Mucosa of descending colon (tissue), 3 donors: ENCODE measurements at places on chromosomes 5 and 9.
A peak's percentile ranks its signal among the peaks of the same experiment; 100 is the strongest.

DNA sequence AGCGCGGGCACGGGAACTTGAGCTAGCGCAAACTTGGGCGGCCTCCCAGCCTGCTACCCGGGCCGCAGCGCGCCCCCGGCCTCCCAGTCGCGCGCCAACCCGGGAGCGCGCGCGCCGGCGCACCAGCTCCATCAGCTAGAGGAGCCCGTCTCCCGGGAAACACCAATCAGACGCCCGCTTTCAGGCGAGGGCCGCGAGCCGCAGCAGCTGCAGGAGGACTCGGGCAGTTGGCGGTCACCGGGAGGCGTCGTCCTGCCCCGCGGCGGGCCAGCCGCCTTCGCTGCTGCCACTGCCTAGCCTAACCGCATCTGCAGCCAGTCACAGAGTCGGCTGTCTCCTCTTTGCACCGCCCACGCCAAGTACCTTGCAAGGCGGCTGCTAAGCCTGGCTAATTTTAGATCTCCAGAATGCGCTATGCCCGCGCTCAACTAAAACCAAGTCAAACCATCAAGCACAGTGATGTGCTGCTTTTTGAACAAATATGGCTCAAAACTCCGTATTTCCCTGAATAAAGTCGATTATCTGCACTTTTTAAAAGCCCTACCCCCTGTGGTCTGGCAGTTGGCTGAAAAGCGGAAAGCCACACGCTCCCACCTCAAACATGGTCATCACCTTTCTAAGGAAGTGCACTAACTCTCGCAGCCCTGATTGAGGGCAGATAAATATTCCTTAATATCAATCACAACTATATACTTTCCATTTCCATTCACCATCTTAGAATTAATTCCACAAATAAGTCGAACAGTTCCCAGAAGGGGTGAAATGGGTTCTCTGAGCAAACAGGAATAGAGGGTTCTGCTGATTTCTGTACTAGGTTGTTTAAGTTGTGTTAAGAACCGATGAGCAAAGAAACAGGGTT is 221.8 kb downstream of the MEF2C start:
- peak; percentile 51 for DNase-seq

- DNase-seq, result no peak
Measured at GRCh38 chr5:11955331-11955730, 51.1 kb upstream of the CTNND2 start.

DNA sequence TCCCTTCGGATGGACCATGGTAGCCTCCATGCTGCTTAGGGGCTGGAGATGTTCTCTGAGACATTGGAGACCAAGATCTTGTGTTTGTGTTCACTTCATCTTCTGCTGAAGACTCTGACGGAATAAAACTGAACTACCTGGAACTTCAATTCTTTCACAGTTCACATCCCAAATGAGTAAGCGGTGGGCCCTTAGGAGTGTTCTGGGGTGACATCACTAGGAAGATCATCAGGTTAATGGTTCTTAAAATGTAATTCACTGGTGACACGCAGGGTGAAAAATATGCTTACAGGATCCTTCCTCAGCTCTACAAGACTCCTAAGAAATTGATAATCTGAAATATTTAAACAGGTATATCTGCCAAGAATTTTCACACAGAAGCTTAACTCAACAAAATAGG is 561.5 kb downstream of the SEMA5A start:
- no peak for DNase-seq

DNA sequence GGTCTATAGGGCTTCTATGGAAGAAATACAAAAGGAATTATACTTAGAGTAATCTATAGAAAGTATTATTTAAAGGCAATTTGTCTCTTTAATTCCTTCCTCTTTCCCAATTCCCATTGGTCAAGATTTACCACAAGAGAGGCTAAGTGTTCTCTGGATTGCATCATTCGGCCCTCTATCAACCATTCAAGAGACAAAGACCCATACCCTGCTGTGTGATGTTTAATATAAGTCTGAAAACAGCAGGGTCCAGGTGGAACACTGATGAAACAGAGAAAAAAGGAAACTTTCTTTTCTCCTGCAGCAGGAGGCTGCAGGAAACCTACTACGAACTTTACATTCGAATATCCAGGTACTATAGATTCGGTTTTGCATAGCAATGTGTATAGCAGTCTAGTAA is 323.4 kb downstream of the CHSY3 start:
- DNase-seq, result no peak

DNA sequence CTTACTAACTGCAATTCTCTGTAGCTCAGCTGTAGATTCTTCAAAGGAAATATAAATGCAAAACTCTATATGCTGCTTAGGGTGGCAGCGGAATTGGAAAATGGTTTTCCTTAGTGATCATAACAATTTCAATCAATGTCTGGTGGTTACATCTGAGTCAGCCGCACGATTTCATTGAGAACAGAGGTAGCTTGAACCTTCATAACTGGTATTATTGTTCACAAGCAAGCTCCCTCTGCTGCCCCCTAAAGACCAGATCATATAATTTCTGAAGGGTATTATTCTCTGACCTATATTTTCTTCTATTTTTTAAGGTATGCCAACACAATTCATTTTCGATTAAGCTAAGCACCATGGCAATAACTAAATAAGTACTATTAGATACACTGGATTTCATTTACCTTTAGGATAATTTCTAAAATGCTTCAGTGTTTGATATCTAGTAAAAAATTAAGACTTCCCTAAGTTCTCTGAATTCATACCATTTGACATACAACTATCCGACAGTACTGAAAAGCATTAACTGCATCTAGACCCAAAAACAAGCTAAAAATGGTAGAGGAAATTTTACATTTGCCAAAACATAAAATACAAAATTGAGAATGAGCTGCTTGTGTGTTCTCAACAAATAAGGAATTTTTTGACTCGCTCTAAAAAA is 181.1 kb upstream of the SPEF2 start:
- DNase-seq, result no peak

- no peak for DNase-seq
Measured at GRCh38 chr5:148831590-148832565, 5.5 kb downstream of the ADRB2 start.

GRCh38 chr9:82132024-82132423 is 143.5 kb downstream of the SPATA31D1 start:
- no peak for DNase-seq

GRCh38 chr5:113230711-113231652 is 203.8 kb downstream of the TSSK1B start:
- DNase-seq, result no peak

DNA sequence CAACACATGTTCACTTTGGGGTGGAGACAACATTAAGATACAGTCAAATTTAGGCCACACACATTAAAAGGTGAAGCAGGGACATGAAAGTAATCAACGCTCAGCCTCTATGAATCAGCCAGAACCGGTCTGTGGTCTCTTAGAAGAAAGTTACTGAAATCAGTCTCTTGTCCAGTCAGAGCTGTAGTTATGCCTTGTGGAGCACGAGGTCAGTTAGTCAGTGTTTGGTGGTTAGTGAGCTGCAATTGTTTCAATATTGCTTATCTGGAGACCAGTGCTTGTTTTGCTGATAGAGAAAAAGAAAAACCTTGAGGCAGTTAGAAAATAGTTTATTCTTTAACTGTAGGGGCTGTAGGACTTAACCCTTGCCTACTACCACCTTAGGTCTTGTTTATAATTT is 157.8 kb upstream of the RASEF start:
- DNase-seq, result no peak

DNA sequence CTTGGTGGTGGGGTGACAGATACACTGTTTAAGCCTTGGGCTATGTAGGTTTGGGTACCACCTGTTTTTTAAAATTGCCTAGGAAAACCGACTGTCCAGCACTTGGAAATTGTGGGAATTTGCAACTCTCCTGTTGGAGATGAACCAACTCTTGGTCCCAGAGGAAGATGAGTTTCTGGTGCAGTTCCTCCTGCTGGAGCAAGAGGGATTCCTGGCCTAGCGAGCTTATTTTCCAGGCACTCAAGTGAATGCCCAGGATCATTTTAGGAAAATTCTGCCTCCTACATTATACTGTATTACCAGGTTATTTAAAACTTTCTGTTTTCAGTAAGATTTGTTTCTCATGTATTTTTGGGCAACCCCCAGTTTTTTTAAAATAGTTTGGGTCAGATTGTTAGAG is 33.7 kb downstream of the AP3S1 start:
- DNase-seq, result no peak

- no peak for DNase-seq
Measured at GRCh38 chr9:22307013-22307711, 139.5 kb upstream of the DMRTA1 start.

- DNase-seq, result no peak
Measured at GRCh38 chr5:89282554-89283510, 399.8 kb upstream of the MEF2C start.

GRCh38 chr9:133075925-133076630 is 14.3 kb downstream of the CEL start:
- no peak for DNase-seq

GRCh38 chr9:108225149-108225800 is 630.5 kb downstream of the ACTL7B start:
- no peak for DNase-seq

GRCh38 chr9:27179245-27179865 is 70.3 kb downstream of the TEK start:
- no peak for DNase-seq

- no peak for DNase-seq
Measured at GRCh38 chr9:127780126-127780885, 1.8 kb upstream of the SH2D3C start.

DNA sequence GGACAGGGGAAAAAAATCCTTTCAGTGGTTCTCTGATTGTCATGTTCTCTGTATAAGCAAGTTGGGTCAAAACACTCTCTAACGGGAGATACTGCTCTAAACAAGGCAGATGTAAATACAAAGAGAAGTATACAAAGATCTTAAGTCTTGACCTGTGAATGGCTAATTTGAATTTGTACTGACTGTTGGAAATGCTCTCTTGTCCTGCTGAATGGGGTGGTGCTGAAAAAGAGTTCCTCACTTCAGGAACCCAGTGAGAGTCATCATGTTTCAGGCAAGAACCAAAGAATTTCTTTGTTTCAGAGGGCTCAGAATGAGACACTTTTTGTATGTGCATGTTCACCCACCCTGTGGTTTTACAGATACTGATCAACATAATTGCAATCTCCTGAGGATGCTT is 461.0 kb downstream of the NR2F1-AS1 start:
- DNase-seq, result no peak

- DNase-seq, result no peak
Measured at GRCh38 chr5:78540335-78541085, 108.1 kb downstream of the LHFPL2 start.

DNA sequence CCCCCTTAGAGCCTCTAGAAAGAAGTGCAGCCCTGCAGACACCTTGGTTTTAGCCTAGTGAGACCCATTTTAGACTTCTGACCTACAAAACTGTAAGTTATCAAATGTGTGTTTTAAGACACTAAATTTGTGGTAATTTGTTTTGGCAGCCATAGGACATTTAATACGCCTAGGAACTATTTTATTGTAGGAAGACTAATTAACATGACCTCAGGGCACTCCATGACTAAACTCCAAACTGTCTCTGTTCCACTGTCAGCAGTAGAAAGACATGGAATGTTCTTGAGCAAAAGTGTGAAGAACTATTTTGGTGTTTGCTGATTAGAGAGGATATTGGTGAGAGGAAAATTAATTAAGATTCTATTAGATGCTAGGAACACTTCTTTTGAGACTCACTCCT is 4.1 kb upstream of the APC start:
- no peak for DNase-seq

GRCh38 chr9:124770359-124771020 is 621 bp downstream of the NR6A1 start:
- DNase-seq, result peak; percentile 73

DNA sequence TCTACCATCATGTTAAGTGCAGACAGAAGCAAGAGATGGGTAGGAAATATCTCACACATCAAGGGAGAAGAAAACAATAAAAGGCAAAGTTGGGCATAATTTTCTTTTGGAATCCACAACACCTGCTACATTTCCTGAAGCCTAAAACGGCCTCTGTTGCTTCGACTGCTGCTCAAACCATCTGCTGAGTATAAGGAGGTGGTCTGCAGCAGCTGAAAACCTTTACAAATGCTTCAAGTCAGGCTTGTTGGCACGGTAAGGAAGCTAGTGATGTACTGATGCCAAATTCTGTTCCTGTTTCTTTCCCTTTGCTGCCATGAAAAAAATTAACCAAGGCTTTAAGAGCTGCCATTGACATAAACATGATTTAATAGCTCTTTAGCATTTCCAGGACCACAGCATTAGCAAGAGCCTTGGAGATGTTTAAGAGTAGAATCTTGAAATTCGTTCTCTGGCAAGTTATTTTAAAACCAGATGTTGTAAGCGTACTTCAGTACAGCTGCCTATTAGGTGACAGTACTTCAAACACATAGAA is 75.6 kb downstream of the DMRTA1 start:
- no peak for DNase-seq

DNA sequence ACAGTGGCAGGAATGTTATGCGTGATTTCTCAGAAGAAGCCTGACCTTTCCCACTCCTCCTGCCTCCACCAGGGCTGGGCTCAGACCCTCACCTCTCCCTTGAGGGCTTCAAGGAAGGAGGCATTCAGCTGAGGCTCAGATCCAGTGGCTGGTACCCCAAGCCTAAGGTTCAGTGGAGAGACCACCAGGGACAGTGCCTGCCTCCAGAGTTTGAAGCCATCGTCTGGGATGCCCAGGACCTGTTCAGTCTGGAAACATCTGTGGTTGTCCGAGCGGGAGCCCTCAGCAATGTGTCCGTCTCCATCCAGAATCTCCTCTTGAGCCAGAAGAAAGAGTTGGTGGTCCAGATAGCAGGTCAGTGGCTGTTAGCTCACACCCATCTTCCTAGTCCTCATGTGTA is 9.9 kb downstream of the BTNL9 start:
- no peak for DNase-seq

DNA sequence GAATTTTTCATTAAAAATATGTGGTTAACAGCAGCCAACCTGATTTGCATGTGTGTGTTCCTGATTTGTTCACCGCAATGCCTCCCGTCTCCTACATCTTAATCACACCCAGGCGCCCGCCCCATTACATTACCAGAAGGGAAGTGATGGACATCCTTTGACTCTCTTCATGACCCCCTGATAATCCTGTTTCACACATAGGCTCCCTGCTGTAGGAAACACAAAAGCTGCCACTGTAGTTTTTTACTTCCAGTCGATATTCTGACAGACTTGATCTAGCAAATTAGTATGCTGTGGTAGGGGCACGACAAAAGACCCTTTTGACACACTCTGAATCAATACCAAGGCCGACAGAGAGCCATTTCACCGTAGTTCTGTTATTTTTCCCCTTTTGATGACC is 287.8 kb upstream of the ISL1 start:
- DNase-seq, result no peak

DNA sequence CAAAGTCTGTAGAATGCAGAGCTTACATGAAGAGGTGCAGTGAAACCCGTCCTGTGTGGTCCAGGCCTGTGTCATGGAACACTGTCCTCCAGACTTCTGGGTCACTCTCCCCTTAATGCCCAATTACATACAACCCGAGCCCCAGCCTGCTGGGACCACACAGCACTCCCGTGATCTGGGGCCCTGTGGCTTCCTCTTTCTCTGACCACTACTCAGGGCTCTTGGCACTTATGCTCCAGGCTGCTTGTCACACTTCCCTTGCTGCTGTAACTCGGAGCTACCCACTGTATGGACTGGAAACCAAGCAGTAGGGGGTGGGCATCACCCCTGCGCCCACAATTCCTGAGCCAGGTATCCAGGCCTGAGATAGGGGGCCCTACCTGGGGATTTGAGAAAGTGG is 10.3 kb upstream of the IL3 start:
- peak; percentile 36 for DNase-seq
